ENCODE measurements at places on chromosomes 3 and 15.

DNA sequence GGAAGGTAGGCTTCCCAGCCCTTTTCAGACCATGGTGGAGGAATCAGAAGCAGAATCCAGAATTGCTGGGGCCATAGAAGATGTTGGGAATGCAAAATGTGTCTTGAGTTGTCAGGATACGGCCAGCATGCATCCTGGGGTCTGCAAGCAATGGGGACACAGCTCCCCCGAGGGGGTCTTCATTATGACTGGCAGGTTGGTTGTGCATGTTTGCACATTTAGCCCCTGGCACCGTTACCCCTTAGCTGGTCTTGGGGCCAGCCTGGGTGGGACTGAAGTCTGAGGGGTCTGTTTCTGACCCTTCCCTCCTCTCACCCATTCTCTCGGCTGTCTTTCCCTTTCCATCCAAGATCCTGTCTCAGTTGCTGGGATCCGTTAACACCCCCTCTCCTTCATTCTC is 50.7 kb downstream of the STARD5 start:
- DNase-seq, result no peak

DNA sequence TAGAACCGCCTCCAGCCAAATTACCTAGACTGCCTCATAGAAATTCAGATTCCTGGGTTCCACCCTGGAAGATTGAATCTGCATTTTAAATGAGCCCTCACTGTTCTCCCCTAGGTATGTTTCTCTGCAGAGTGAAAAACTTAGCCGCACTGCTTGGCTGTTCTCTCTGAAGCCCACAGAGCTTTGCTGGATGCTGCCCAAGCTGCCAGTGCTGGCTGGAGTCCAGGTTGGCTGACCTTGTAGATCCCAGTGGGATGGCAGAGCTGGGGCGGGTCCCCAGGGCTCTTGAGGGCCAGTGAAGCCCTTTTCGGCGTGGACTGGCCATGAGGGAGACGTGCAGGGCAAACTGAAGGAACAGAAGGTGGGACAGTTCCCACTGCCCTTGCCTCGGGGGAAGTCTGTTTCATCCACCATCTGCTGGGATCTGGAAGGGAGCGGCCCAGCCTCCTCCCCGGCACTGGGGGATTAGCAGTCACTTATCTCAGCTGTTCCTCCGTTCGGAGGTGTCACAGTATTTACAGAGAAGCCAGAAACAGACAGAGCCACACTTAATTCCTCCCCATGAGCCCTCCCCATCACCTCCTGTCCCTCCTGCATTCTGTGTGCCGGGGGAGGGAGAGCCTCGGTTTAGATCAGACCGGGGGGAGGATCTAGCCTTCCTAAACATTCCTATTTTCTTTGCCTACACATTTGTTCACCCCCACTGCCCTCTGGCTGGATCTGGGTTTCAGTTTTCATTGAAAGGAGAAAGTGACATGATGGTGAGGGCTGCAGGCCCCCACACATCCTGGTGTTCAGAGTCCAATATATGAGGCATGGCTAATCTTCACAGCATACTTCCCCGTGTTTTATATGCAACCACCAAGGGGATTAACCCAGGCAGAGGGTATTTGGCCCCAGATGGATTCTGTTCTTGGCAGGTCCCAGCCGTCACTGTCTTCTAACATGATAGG is 4.1 kb upstream of the ACTC1 start:
- no peak for DNase-seq

DNA sequence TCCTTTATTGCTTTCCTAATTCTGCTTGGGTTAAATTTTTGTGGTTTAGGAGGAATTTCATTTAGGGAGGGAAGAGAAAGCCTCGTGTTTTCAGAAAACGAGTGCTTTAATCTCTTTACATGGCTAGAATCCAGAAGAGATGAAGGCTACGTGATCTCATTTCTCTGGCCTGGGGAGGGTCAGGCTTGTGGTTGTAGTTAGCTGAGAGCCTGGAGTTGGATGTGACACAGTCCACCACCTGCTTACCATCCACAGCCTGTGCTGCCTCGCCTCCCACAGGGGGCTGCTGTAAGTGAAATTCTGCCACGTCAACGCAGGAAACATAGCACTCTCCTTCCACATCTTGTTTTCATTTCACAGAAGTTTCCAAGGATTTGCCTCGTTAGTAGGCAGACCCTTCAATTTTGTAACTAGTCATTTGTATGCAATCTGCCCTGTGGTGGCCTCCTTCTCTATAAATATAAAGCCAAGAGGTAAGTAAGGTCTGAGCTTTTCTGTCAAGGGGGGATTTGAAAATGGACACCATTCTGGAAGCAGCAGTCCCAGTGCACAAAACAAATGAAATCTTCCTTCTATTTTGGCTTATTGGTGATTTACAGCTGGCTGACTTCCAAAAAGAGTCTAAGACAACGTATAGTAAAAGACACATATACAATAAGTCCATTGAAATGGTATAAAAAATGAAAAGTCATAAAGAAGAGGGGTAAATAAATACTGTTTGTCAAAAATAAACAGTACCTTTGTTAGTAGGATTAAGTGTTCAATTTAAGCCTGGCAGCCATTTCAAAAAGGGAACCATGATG is 3.4 kb downstream of the GXYLT2 start:
- no peak for DNase-seq

GRCh38 chr15:48869966-48870365 is 8.0 kb upstream of the EID1 start:
- DNase-seq, result no peak

DNA sequence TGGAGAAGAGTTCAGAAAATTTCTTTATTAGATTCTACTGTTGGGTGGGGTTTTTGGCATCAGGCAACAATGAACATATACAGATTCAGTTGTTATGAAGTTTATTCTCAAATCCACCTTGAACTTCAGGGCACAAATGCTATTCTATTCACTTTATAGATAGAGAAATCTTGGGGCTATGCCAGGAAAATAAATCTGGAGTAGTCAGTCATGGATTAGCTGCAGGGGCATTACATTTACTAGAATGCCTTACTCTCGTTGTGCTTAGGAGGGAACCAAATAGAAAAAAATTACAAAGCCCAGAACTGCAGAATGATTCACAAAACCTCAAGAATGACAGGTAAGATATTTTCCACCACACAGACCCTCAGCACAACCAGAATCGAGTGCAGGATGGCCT is 216.7 kb downstream of the CDIN1 start:
- no peak for DNase-seq

DNA sequence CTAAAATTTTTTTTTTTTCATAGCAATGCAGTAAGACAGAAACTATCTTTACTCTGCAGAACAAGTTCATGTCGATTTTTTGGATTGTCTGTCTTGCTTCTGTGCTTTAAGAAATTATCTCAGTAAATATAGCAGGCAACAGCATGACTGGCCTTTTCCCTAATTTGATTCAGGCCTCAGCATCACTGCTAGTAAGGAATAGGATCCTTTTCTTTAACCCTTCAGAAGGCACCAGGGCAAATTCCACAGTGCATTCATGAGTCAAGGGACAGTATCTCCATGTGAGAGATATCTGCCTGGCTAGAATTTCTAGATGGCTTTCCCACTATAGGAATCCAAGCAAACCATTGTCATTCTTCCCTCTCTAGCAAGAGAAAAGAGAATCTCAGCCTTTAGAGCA is 71.4 kb downstream of the TIPARP start:
- DNase-seq, result no peak
